Stimulated activated naive CD8-positive, alpha-beta T cell treated with anti-CD3 and anti-CD28 coated beads, Interleukin-15, amount 100 ng/mL, for 72 hours (primary cell): ENCODE measurements at places on chromosomes 12 and 14.
A peak's percentile ranks its signal among the peaks of the same experiment; 100 is the strongest.

GRCh38 chr12:51675071-51675803 is 84.2 kb downstream of the SCN8A start:
- DNase-seq, result no peak

GRCh38 chr12:121465921-121466793 is 66.2 kb downstream of the RNF34 start:
- DNase-seq, result peak; percentile 45

DNA sequence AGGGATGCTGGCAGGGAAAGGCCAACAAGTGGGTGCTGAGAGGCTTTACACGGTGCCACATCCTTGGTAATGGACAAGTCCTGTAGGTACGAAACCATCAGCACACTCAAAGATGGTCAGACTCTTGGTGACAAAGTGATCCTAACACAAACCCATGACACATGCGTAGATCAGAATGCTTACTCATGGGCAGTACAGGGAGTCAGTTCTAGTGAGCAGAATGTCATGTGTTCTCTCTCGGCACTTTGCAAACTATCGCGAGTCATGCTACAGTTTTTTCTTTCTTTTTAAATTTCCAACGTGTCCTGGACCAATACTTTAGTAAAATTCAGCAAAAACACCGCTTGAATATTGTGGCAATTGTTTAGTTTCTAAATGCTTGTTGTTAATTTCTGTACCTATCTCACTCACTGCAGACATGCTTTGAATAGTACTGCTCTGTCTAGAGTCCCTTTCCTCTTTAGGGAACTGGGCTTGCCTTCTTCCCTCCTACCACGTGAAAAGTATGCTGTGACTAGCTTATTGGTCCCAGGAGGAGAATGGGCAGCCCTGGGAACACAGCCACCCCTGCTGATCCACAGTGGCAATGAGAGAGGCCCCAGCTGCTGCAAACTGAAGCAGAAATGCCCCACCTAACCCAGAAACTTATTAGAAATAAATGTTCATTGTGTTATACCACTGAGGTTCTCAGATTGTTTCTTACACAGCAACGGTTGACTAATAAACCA is 62.4 kb downstream of the UBR7 start:
- no peak for DNase-seq

GRCh38 chr14:86012461-86012860 is 482.5 kb downstream of the FLRT2 start:
- no peak for DNase-seq

GRCh38 chr14:77738559-77739250 is 22.3 kb downstream of the SNW1 start:
- DNase-seq, result no peak

- DNase-seq, result peak; percentile 15
These were observed 10.0 kb downstream of the TMCC3 start for GRCh38 chr12:94640134-94640928.

GRCh38 chr14:97379091-97379531 is 581.9 kb downstream of the VRK1 start:
- DNase-seq, result peak; percentile 38

DNA sequence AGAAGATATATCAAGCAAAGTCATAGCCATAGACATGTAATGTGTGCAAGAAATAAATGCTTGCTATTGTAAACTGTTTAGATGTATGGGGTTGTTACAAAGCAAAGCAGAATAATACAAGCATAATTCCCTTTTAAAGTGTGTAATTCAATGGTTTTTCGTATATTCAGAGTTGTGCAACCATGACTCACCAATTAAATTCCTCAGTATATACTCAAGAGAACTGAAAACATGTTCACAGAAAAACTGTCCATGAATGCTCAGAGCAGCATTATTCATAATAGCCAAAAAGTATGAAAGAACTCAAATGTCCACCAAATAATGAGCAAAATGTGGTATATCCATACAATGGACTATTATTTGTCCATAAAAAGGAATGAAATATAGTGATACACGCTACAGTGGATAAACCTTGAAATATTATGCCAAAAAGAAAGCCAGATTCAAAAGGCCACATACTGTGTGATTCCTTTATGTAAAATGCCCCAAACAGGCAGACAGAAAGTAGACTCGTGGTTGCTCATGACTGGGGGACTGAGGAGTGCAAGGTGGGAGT is 9.3 kb downstream of the GXYLT1 start:
- no peak for DNase-seq

GRCh38 chr12:46071335-46071734 is 81.0 kb upstream of the SCAF11 start:
- DNase-seq, result no peak

GRCh38 chr12:127785540-127785939 is 481.4 kb upstream of the TMEM132C start:
- no peak for DNase-seq

GRCh38 chr14:33019346-33019745 is 80.7 kb downstream of the NPAS3 start:
- DNase-seq, result no peak

DNA sequence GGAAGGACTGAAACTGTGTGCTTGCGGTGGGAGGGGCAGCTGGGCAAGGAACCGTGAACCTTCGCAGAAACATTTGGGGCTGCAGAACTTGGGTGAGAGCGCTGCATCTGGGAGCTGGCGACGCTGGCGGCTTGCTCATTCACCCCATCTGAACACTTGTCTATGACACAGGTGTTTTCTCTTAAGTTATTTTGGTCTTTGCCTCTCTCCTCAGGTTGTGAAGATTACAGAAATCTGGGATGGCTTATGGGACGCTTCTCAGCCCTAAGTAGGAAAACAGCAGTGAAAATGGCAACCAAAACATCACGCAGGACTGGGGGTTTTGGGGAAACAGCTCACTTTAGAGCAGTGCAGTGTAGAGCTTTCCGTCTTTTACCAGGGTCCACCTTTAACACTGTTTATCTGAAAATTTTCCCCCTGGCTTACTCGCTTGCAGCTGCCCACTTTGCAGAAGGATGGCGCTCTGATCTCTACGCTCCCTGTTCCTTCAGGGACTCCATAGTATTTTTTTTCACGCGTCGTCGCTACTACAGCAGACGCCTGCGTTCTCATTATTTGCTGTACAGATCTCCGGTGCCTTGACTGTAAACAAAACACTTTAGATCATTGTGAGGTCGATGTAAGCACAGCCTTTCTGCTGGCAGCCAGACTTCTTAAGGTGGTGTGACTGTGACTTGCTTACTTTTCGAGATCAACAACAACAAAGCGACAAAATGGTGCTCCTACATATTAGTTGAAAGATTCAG is 2.7 kb upstream of the CDKN1B start:
- peak; percentile 32 for DNase-seq

GRCh38 chr14:33564774-33565630 is 385.9 kb downstream of the EGLN3 start:
- DNase-seq, result no peak

GRCh38 chr14:47746986-47747385 is 71.6 kb upstream of the MDGA2 start:
- DNase-seq, result no peak

DNA sequence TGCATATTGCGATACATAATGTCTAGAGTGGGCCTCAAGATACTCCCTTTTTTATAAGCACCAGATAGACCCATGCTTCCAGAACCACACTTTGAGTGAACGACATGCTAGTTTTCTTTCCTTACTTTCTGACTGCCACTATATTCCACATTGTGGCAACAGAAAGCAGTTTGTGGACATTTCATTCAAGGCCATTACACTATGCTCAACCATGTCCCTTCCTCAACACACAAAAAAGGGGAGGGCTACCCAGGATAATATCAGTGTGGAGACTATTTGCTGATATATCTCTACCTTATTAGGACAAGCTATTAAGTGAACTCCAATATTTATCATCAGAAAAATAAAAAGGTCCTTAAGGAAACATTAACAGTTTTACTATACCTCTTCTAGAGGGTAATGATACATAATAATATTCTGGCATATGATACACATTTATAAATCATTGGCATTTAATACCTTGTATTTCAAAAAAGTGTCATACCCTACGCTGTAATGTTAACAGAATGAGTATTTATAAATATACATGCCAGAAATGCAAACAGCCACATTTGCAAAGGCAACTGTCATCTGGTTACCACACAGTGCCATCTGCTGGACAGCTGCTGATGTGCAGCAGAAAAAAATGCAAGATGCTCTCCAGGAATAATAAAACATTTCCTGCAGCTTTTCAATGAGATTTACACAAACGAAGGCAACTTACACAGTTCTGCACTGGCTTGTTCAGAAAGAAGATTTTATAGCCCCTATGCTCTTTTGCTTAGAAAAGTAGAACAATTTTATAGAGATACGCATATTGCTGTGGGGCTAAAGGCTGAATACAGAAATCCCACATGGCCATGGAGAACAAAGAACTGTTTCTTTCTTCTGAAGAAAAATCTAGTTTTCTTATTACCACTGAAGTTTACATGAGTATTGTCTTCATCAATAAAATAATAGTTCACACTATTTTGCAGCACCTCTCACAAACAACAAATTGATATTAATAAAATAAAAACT is 182.2 kb upstream of the GRIP1 start:
- peak; percentile 59 for DNase-seq

GRCh38 chr14:103393070-103393469 is 7.9 kb downstream of the MARK3 start:
- DNase-seq, result no peak

DNA sequence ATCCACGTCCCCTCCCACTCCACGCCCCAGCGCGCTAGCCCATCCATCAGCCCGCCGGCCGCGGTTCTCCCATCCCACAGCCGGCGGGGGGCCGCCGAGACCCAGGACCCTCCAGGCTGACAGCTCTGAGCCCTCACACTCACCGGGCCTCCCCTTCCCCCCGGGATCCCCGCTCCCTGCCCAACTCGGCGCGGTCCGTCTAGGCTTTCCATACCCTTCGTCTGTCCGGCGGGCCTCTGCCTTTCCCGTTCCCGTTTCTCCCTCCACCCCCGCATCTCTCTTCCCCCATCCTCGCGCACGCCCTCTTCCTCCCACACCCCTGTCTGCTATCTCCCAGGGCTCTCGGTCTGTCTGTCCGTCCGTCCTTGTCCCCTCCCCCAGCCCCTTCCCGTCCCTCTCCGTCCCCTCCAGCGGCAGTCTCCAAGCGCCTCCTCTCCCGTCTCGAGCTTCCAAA is 726 bp downstream of the ZFHX2 start:
- no peak for DNase-seq

- DNase-seq, result no peak
These were observed 541.9 kb upstream of the SEL1L start for GRCh38 chr14:82075566-82075965.

- no peak for DNase-seq
These were observed 106.4 kb downstream of the PIWIL1 start for GRCh38 chr12:130444061-130444460.

DNA sequence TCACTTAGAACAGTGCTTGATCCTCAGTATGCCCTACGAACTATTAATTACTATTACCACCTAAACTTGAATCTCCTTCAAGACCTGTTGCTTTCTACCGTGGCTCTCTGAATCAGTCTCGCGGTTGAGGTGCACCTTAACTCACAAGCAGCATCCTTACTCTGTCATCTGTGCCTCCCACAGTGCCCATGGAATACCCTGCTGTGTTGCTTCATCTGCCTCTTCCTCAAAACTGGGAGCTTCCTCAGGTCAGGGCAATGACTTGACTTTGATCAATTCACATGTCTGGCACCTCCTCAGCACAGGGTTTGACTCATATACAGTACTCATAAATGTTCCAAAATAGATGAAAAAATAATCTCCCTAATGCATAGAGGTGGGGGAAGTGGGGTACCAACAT is 305.9 kb downstream of the NUAK1 start:
- DNase-seq, result no peak

GRCh38 chr12:6195665-6196535 is 4.3 kb upstream of the CD9 start:
- DNase-seq, result peak; percentile 70

DNA sequence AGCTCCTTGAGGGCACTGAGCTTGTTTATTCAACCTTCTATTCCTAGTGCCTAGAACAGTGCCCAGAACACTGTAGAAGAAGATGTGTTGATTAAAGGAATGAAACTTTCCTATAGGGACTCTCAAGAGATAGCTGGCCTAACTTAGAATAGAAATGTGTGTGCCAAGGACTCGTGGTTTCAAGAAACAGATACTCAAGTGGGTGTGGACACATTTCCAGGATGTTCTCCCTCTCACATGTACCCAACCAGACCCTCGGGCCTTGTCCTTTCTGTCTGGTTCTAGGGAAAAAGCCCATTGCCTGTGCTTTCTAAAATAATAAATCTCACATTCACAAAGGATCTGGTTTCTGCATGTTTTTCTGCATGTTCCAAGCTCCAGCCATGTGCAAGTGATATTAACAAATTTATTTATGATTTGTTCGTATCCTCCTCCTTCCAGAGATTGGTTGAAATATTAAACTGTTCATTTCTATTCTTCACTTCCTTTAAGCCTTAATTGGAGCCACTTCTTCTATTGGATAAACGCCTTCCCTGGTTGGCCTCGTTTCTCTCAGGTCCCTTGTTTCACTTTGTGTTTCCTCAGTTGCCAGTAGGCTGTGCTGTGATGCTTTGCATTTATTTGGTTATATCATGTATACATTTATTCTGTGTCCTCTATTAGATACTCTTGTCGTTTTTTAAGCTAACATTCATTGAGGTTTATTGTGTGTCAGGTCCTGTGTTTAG is 89.8 kb downstream of the CRADD start:
- DNase-seq, result peak; percentile 22

DNA sequence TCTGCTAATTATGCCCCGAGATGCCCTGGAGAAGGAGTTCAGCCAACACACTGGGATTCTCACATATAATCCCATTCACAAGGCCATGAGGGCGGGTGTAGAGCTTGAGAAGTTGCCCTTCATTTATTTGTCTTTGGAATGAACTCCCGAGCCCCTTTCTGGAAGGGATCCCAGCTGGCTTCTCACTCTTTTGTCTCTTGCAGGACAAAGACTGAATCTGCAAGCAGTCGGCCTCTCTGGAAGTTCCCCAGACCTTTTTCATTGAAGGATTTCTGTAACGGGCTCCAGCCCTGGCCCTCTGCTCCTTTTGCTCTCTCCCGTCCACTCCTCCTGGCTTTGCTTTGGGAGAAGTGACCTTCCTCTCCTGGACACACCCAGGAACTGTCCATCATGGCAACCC is 163.3 kb upstream of the SFSWAP start:
- DNase-seq, result no peak

- DNase-seq, result no peak
These were observed 105.6 kb downstream of the VCPKMT start for GRCh38 chr14:50010752-50011151.

DNA sequence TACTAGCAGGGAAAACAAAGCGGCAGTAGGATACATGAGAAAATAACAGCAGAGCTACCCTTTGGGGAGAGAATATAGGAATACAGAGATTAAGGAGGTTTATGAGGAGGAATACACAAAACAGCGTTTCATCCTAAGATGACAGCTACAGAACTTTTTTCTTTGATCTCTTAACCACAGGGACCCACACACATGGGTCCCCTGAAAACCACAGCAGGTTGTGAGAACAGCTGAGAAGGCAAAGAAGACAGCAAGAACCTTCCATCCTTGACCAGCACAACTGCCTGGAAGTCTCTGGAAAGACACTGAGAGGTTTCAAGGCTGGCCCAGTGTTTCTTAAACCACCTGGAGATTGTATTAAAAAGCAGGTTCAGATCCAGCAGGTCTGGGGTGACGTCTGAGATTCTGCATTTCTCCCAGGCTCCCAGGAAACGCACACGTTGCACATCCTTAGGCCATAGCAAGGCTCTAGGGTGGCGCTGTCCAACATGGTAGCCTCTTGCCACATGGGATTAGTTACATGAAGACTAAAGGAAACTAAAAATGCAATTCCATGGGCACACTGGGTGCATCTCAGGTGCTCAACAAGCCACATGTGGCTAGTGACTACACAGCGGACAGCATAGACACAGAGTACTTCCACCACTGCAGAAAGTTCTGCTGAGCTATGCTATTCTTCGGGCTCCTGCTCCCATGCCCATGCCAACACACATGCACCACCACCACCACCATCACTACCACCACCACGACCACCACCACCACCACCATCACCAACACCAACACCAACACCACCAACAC is 92.3 kb downstream of the FOXN3 start:
- DNase-seq, result no peak
